Activated CD4-positive, alpha-beta T cell treated with anti-CD3 and anti-CD28 coated beads for 36 hours (primary cell): ENCODE measurements at places on chromosomes 13 and 19. TPM values are rescaled to one million over a fixed set of nuclear protein-coding genes. Genes with fewer than 3 reads are reported as not detected.

The APOC4 gene
- not detected for total RNA-seq

- DNase-seq = no peak
Observed at GRCh38 chr13:113166681-113167080, 8.2 kb downstream of the PROZ start.

The CATSPERD gene
- total RNA-seq = not detected

DNA sequence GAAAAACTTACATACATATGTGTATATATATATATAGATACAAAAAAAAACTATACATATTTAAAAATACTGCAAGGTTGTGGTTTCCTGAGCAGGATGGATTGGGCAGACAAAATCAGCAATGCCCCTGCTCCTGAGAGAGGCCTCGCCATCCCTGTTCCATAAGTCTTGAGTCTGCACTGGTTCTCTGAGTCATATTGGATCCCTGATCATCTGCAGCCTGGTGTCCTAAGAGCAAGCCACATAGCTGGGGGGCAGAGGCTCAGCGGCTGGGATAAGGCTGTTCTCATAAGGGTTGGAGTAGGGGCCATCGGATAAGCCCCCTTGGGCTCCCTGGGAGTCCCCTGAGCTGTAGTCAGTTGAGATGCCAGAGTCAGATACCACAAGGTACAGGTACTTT is 3.3 kb downstream of the SWSAP1 start:
- no peak for DNase-seq

DNA sequence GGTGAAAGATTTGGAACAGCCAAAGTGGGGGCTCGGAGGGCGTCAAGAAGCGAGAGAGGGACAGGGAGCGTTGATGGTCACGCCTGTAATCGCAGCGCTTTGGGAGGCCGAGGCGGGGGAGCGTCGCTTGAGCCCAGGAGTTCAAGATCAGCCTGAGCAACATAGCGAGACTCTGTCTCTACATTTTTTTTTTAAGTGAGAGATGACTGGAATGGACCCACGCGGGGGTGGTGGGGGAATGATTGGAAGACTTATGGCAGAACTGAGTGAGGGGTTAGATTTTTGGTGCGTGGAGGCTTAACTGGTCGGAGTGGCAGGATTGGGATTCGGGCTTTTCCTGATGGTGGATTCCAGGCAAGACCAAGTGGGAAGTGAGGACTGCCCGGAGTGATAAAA is 725 bp downstream of the PSMD8 start:
- no peak for DNase-seq

DNA sequence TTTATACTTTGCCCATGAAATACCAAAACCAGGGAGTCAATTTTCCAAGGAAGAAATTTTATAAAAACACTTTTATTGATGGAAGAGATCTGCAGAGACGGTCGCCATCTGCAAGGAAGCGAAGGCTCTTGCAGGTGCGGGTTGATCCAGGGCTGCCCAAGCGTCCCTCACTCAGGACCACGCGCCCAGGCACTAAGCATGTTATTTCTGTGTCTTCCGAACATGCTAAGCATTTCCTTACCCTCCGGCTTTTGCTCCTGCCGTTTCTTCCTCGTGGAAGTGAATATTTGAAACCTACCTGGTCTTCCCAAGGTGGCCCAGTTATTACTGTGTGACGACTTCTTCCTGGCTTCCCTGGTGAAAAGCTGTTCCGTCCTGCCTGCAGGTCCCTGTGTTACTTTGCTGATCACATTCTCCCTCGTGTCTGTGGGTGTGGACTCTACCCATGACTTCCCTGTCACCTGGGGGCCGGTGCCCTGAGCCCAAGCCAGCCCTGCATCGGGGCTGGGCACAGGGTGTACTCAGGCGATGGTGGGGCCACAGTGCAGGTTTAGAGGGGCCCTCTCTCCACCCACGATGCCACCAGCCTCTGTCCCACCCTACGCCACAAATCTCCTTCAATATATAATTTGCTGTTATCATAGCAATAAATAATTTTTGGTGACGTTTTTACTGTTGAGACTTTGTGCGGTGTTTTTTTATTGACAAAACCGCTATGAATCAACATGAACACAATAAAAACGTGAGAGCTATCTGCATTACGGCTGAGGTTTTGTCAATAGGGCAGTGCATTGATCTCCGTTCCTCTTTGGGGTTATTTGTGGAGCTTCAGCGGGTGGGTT is 119.4 kb downstream of the URI1 start:
- no peak for DNase-seq

GRCh38 chr13:99191900-99192399 is 8.7 kb upstream of the UBAC2 start:
- DNase-seq = no peak

The HSD17B14 gene
- total RNA-seq = 0.83 TPM
